ENCODE measurements at places on chromosomes 16 and 17. TPM values are rescaled to one million over a fixed set of nuclear protein-coding genes. Genes with fewer than 3 reads are reported as not detected.

The ZG16 gene
- total RNA-seq = not detected

The C16orf92 gene
- not detected for total RNA-seq

The APOBR gene
- not detected for total RNA-seq

The CDRT15L2 gene
- total RNA-seq = not detected

The HBA1 gene
- not detected for total RNA-seq

The HNF1B gene
- total RNA-seq = not detected

The MRM1 gene
- 19.9 TPM for total RNA-seq

The RNPS1 gene
- total RNA-seq = 133 TPM

The VTN gene
- 3.3 TPM for total RNA-seq

The CA7 gene
- not detected for total RNA-seq

The CES1 gene
- total RNA-seq = 0.56 TPM

The LITAFD gene
- not detected for total RNA-seq

The SOX8 gene
- total RNA-seq = 0.25 TPM

The HS3ST6 gene
- not detected for total RNA-seq

The CCDC200 gene
- total RNA-seq = not detected

The KRTAP3-2 gene
- not detected for total RNA-seq

The ZNF385C gene
- not detected for total RNA-seq

The AHSP gene
- not detected for total RNA-seq

The TP53TG3F gene
- not detected for total RNA-seq

The KRT39 gene
- not detected for total RNA-seq

The KRT24 gene
- total RNA-seq = not detected

The DOC2B gene
- total RNA-seq = 0.16 TPM

The CHP2 gene
- not detected for total RNA-seq

The MPP2 gene
- total RNA-seq = 3.7 TPM

The OTOP2 gene
- total RNA-seq = not detected

The TSNAXIP1 gene
- not detected for total RNA-seq

The CRISPLD2 gene
- total RNA-seq = not detected

The HP gene
- not detected for total RNA-seq

The DNASE1L2 gene
- 2.0 TPM for total RNA-seq

The SPNS2 gene
- total RNA-seq = 4.2 TPM

The LASP1 gene
- total RNA-seq = 228 TPM

The KRTAP4-4 gene
- not detected for total RNA-seq

The PRSS36 gene
- total RNA-seq = not detected

The ATP2A1 gene
- 0.10 TPM for total RNA-seq

The TXNL4B gene
- total RNA-seq = 7.5 TPM

The GINS3 gene
- 24.3 TPM for total RNA-seq

The MT1M gene
- 26.7 TPM for total RNA-seq

The MYH8 gene
- total RNA-seq = not detected

The ALOX12B gene
- not detected for total RNA-seq

The ADORA2B gene
- total RNA-seq = 16.0 TPM

The SLC4A1 gene
- total RNA-seq = not detected

The PRM2 gene
- total RNA-seq = not detected

The CCL14 gene
- not detected for total RNA-seq

The PLCG2 gene
- total RNA-seq = 1.0 TPM

The ASPA gene
- not detected for total RNA-seq

The SLC12A3 gene
- total RNA-seq = not detected

The PMM2 gene
- total RNA-seq = 53.1 TPM

The NOD2 gene
- total RNA-seq = not detected

The FOXN1 gene
- not detected for total RNA-seq

The KRT31 gene
- not detected for total RNA-seq

The SMPD3 gene
- not detected for total RNA-seq

All from MG63 (cell line).